Daoy (cell line): ENCODE measurements at places on chromosomes 7 and 10. TPM values are rescaled to one million over a fixed set of nuclear protein-coding genes. Genes with fewer than 3 reads are reported as not detected.

Gene CYP2C19
- total RNA-seq: not detected in 2 replicates

GRCh38 chr10:18229826-18230225 is 89.6 kb downstream of the CACNB2 start:
- peak; percentile 13 for DNase-seq

DNA sequence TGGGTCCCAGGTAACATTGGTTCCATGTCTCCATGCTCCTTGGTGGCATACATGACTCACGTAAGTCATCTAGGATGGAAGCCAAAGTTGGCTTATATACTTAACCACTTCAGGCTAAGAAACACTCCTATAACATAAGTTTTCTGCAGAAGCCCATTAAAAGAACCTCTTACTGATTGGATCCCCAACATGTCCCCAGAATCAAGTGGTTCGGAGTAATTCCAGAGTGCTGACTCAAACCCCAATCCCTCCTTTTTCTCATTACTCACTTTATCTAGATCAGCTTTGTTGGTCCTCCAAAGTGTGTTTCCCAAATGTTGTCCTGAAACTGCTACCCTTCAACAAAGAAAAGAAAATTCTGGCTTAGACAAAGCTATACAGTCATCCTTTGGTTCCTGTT is 10.1 kb upstream of the ATOH7 start:
- DNase-seq: peak; percentile 3

DNA sequence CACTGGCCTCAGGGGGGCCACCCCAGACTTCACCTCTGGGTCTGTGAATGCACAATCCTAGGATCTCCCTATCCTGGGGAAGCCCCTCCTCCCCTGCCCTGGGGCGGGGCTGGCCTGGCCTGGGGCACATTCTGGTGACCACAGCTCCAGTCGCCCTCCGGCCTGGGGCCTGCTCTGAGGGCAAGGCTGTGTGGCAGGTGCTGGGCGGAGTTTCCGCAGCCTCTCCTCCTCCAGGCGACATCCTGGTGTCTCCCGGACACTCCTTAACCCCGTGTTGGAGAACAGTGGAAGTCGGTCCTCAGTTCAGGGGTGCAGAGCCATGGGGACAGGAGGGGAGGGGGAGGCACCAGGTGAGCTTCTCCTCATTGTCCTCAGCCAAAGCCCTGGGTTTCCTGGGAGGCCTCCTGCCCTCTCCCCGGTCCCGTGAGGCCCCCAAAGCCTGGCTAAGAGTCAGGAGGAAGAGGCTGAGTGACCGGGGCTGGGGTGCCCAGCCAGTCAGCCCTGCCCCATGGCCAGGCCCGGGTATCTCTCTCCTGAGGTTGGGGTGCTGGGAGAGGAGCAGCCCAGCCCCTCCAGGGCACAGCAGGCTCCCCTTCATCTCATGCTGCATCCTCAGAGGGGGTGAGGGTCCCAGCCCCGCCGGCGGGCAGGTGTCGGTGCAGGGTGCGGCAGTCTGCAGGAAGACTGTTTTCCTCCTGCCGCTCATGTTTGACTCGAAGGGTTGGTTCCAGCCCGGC is 22.6 kb downstream of the UNCX start:
- no peak for DNase-seq

- DNase-seq: no peak
Measured at GRCh38 chr10:122707535-122707934, 7.9 kb upstream of the C10orf120 start.

Gene GPR37
- 0.65 and 1.5 TPM in 2 replicates for total RNA-seq

- DNase-seq: peak; percentile 26
Measured at GRCh38 chr10:91551856-91552255, 81.0 kb downstream of the PPP1R3C start.

- no peak for DNase-seq
Measured at GRCh38 chr7:11604505-11604904, 227.5 kb downstream of the THSD7A start.

GRCh38 chr10:98235846-98236245 is 32.1 kb downstream of the LOXL4 start:
- DNase-seq: no peak

Gene RBP4
- total RNA-seq: not detected in 2 replicates

Gene PRRT4
- not detected in 2 replicates for total RNA-seq

- peak; percentile 64 for DNase-seq
Measured at GRCh38 chr7:75937958-75938786, 23.2 kb downstream of the POR start.

- no peak for DNase-seq
Measured at GRCh38 chr7:66267249-66267648, 62.1 kb downstream of the TPST1 start.

- peak; percentile 61 for DNase-seq
Measured at GRCh38 chr10:61900829-61901792, at the start of gene ARID5B. TSS of gene ARID5B (plus strand) at chr10:61901699. CDS start at chr10:61901710, 11 bp downstream.

DNA sequence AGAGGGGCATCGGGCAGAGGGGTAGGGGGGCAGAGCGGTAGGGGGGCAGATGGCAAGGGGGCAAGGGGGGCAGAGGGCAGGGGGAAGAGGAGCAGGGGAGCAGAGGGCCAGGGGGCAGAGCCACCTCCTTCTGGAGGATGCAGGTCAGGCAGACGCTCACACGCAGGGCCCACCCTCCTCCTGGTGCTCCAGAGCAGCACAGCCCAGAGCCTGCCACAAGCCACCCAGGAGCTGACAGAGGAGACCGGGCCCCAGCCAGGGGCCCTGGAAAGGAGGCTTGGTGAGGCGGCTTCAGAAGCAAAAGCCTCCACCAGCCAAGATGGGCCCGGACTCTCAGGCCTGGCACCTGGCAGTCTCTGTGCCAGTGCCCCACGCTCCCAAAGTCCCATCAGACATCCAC is 13.1 kb downstream of the MAD1L1 start:
- no peak for DNase-seq

DNA sequence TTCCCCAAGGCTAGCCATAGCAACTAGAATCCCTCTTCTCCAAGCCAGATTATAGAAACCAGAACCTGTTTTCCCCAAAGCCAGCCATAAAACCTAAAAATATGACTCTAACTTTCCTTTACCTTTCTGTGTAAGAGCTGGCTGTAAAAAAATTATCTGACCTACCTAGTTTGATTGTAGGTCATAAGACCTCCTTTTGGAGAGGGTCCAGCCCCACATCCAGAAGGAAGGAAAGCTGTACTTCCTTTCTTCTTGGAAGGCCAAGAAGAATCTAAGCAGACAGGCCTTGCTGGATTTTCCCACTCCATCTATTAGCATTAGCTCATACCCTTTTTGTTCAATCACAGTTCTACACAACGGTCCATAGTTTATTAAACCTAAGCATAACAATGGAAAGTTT is 1006.3 kb downstream of the SORCS3 start:
- DNase-seq: no peak

Gene LIPK
- not detected in 2 replicates for total RNA-seq

DNA sequence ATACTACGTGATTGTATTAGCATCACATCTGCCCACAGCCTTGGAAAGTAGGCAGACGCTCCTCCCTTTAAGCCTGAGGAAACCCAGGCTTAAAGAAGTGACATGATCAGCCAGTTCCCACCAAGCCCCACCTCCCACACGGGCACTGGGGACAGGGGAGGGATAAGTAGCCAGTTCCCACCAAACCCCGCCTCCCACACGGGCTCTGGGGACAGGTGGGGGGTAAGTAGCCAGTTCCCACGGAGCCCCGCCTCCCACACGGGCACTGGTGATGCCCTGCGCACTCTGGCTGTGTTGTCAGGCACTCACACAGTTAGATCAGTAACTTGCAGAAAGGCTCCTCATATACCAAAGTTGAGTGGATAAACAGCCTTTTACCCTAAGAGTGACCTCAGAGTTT is 606.8 kb downstream of the PTPRN2 start:
- no peak for DNase-seq

DNA sequence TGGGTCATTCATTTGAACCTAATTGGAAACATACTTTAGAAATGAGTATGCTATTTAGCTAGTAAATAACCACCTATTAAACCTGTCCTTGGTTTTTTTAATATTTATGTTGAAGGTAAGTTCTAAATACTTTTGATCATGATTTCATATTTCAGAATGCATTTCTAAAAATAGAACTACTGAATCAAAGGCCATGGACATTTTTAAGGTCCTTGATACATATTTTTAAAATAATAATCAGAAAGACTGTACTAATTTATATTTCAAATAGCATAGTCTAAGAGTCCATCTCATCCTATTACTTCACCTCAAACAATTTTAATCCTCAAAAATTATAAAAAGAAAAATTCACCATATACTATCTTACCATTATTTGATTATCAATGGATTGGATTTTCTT is 102.1 kb upstream of the AKR1E2 start:
- DNase-seq: no peak

DNA sequence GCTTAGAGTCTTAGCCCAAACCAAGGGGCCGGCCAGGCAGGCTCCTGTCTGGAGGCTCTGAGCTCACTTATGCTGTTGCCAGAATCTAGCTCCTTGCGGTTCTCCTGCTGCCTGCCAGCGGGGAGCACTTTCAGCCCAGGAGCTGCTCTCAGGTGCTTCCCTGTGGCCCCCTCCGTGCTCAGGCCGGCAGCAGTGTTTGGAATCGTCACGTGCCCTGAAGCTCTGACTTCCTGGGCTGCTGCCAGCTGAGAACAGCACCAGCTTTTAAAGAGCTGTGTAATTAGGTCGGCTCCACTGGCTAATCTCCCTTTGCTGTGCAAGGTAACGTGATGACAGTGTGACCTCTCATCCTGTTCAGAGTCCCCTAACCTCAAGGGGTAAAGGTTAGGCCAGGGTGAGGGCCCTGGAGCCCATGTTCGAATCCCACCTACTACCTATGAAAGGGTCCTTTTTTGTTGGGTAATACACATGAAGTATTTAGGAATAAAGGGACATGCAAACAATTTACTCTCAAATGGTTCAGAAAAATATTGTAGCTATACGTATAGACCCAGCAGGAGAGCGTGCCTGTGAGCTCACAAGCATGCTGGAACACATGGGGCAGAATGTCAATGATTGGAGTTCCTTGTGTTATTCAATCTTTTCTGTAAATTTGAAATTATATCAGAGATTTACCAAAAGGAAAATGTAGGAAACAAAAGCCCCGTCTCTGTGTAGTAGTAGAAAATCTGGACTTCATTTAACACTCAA is 16.6 kb downstream of the ZNF862 start:
- peak; percentile 90 for DNase-seq

GRCh38 chr7:20541608-20542349 is 73.7 kb upstream of the ABCB5 start:
- no peak for DNase-seq

GRCh38 chr7:102811942-102812678 is 63.3 kb downstream of the FAM185A start:
- no peak for DNase-seq

Gene FAM24B
- 7.6 and 9.5 TPM in 2 replicates for total RNA-seq

DNA sequence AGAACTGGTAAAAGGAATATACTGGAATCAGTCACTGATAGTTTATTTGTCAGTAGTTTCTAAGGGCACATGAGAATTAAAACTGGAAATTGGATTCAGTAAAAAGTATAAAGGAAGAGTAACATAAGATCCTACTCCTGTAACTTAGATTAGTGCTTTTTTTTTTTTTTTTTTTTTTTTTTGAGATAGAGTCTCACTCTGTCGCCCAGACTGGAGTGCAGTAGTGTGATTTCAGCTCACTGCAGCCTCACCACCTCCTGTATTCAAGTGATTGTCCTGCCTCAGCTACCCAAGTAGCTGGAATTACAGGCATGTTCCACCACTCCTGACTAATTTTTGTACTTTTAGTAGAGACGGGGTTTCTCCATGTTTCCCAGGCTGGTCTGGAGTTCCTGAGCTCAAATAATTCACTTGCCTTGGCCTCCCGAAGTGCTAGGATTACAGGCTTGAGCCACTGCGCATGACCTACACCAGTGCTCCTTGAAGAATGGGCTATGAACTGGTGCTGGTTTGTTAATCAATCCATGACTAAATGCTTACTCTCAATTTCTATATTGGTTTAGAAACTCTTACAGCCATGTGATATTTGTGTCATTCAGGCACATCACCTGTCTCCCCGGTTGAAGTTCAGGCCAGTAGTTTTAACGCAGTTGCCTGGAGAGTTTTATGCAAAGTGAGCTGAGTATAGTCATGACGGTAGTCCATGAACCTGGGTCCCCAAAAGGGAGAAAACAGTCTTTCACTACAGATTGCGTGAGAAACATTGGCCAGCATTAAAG is 65.0 kb downstream of the ZEB1 start:
- no peak for DNase-seq

- DNase-seq: peak; percentile 81
Measured at GRCh38 chr7:158549616-158550393, 37.8 kb downstream of the PTPRN2 start.

Gene XRCC2
- total RNA-seq: 20.9 and 24.6 TPM in 2 replicates

Gene MKLN1
- 51.5 and 53.3 TPM in 2 replicates for total RNA-seq

- no peak for DNase-seq
Measured at GRCh38 chr7:118590107-118590506, 365.6 kb downstream of the ANKRD7 start.

Gene EN2
- 1.4 and 3.5 TPM in 2 replicates for total RNA-seq

GRCh38 chr7:103866919-103867318 is 122.5 kb downstream of the RELN start:
- DNase-seq: no peak

Gene FAM237B
- total RNA-seq: not detected in 2 replicates

Gene SYT15
- total RNA-seq: 0.11 TPM in 1 of 2 replicates, not detected in the other

Gene MSMB
- not detected in 2 replicates for total RNA-seq

DNA sequence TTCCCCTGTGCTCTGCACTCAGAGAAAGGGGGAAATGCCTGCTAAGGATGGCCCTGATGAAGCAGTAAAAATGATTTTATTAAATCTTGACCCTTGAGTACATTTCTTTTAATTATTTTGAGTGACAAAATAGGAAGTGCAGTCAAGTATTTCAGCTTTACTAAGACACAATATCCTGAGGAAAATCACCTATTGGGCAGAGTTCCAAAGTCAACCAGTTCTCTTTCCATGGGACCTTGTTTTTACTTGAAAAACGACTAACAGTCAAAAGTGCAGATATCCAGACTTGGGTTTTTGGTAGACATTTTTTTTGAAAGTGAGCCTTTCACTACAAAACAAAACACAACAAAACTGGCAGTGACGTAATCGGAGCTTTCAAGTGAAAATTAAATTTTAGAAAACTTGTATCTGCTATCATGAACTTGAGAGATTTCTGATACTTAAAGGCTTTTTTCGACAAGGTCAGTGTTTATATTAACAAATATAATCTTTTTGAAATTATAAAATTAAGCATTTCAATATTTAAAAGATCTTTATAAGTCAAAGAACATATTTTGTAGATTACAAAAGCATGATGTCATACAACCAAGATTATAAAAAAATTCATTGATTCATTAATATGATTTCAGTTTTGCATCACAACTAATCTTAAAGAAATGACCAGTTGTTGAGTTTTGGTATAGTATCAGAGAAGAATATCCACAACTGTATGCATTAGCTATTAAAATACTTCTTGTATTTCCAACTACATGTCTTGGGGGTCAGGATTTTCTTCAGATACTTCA is 513.8 kb upstream of the AKR1E2 start:
- no peak for DNase-seq

- no peak for DNase-seq
Measured at GRCh38 chr10:29326886-29327745, 38.2 kb downstream of the LYZL1 start.

GRCh38 chr7:100679927-100680575 is 6.5 kb downstream of the GNB2 start:
- DNase-seq: peak; percentile 35

Gene ITPRID1
- total RNA-seq: not detected in 2 replicates

GRCh38 chr10:34859170-34859569 is 44.1 kb upstream of the PARD3 start:
- DNase-seq: no peak
